ENCODE measurements at places on chromosomes 5 and 9.

DNA sequence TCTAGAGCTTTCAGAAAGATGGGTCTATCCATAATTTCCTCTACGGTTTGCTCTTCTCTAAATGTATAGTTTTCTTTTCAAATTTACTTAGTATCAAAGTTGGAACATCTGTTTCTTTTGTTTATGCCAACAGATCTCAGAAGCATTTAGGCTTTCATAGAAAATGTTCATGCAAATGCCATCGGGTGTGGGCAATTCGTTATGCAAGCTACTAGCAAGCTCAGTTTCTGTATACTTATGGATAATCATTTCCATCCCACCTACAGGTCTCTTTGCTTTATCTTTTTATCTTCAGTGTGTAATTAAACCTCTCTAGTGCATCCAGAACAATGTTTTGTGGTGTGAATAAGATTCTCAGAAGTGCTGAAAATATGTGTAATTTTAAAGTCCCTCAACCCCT is 59.9 kb downstream of the NUDT12 start:
- DNase-seq = no peak

DNA sequence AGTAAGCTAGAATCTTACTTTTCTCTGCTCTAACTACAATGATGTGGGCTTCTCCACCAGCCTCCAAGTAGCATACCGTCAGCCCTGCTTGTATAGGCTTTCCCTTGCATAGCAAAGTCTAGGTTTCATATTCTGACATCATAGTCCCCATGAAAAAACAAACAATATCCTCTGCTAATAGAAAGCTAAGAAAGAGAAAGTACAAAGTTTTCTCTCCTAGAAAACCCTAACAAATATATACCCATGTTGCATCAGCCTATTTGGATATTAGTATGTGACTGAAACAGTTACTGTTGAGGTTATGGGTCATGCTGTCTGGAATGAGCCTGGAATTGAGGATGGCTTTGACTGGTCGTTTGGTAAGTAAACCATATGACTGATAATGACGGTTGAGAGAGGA is 1696.0 kb downstream of the MAT2B start:
- DNase-seq = no peak

GRCh38 chr5:113806904-113807303 is 293.4 kb downstream of the YTHDC2 start:
- no peak for DNase-seq

GRCh38 chr9:128362774-128363173 is 8.4 kb upstream of the URM1 start:
- no peak for DNase-seq

- no peak for DNase-seq
Measured at GRCh38 chr9:35396560-35397215, 93.2 kb upstream of the RUSC2 start.

DNA sequence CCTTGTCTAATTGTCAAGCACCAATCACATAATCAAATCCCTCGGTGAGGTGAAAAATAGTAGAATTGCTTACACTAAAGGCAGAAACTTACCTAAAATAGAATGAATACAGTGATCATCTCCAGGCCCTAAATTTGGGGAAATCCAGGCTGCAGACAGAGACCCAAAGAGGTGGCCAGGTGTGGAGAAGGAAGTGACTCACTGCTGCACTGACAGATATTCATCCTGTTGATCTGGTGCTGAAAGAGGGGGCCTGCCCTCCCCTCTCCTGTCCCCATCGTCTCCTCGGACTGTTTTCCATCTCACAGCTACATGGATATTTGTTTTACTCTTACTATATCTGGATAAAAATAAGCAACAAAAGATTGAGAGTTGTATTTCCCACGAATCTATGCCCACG is 15.9 kb downstream of the OR2Y1 start:
- no peak for DNase-seq

- DNase-seq = no peak
Measured at GRCh38 chr5:81631124-81631523, 119.8 kb downstream of the SSBP2 start.

- no peak for DNase-seq
Measured at GRCh38 chr9:13615660-13616490, 336.4 kb upstream of the MPDZ start.

- DNase-seq = no peak
Measured at GRCh38 chr5:69048230-69048629, 45.6 kb upstream of the SLC30A5 start.

GRCh38 chr5:168669156-168669555 is 90.0 kb upstream of the PANK3 start:
- no peak for DNase-seq

GRCh38 chr9:1538301-1538700 is 476.8 kb upstream of the SMARCA2 start:
- no peak for DNase-seq

DNA sequence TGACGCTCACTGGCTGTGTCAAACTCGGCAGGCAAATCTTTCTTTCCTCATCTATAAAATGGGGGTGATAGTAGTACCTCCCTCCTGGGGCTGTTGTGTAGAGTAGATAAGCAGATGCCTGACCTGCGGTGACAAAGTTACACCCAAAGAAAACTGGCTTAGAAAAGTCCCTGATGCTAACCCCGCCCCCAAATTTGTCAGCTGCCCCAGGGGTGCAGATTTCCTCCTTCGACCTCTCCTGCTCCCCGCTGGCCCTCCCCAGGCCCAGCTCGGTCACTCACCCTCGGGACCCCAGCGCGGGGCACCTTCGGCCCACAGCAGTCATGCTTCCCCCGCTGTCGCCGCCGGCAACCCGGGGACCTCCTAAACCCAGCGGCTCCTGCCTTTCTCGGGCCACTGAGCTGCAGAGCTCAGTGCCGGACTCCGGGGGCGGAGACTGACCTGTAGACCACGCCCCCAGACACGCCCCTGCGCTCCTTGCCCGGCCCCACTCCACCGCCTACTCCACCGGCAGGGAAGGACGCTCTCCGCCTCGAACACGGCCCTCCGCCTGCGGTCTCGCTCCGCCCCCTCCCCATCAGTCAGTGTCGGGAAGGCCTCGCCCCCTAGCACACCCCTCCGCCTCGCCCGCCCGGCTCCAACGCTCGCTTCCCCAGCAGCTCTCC is 7.4 kb downstream of the SH2D3C start:
- peak; percentile 98 for DNase-seq

GRCh38 chr9:131485728-131486422 is 16.8 kb upstream of the POMT1 start:
- DNase-seq = no peak

DNA sequence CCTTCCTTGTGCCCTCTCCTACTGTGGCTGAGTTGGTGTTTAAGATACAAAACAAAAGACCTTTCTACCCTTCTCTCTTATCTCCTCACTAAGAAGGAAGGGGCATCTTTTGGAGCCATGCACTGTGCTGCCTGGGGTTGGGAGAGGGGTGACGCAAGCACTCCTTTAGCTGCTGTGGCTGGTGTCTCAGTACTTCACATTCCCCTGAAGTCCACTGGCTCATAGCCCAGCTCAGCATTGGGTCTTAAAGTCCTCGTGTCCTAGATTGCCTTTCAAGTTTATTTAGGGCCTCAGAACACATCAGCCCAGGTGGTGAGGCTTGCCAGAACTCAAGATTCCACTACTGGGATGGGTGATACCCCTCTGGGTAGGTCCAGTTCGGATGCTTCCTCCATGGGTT is 325.9 kb upstream of the CYLC2 start:
- no peak for DNase-seq

- no peak for DNase-seq
Measured at GRCh38 chr5:156149213-156149612, 177.8 kb upstream of the SGCD start.

- no peak for DNase-seq
Measured at GRCh38 chr9:117247266-117247665, 167.6 kb downstream of the ASTN2 start.

DNA sequence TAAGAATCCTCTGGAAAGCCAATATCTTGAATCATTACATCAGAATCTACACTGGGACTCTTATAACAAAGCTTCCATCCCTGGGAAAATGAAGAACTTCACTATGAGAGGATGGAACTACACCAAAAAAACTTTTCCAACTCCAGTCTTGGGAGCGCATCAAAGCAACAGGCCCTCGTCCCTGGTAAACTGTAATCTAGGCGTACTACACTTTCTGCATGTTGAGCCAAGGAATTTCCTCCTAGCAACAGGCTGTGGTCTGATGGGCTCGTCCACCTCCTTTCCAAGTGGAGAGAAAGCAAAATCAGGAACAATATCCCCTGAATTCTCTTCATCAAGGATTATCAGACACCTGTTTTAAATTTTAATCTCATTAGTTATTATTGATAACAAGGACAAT is 94.1 kb downstream of the NFIB start:
- DNase-seq = no peak

DNA sequence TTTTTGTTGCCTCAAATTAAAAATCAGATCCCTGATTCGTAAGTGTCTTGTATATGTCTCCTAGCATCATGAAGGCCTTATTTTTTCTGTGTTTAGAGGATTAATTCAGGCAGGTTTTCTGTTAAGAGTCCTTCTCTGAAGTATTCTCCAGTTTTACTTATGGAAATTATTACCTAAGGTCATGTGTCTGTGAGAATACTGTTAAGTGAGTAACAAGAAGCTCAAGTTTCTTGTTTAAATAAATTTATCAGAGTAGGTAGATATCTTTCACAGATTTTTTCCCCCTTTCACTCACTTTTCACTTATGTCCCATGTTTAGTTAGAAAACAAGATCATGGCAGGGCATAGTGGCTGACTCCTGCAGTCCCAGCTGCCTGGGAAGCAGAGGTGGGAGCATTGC is 233.6 kb downstream of the KDM4C start:
- no peak for DNase-seq

GRCh38 chr5:172315587-172316493 is 32.3 kb upstream of the UBTD2 start:
- DNase-seq = no peak

GRCh38 chr9:6584881-6585597 is 60.5 kb downstream of the GLDC start:
- peak; percentile 56 for DNase-seq

GRCh38 chr9:113465599-113466140 is 2.1 kb downstream of the RGS3 start:
- no peak for DNase-seq

- DNase-seq = peak; percentile 10
Measured at GRCh38 chr5:56090793-56091460, 96.2 kb upstream of the IL6ST start.

- DNase-seq = no peak
Measured at GRCh38 chr5:26791021-26791420, 247.4 kb downstream of the CDH9 start.

DNA sequence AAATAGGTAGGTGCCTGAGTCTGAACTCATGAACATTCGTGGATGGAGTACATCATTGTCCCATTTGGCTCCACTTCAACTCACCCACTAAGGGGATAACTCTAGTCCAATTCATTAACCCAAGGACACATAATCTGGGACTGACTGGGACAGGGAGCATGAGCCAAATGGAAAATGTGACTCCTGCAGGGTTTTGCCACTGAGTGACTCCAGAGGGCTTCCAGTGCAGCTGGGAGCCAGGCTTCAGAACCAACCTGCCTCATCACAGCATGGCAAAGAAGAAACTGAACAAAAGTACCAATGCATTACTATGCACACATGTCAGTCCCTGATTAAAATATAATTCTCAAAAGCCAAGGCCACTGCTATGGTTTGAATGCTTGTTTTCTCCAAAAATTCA is 159.7 kb upstream of the SNX2 start:
- DNase-seq = no peak

GRCh38 chr5:10513501-10514442 is 50.1 kb upstream of the ANKRD33B start:
- DNase-seq = no peak

- DNase-seq = peak; percentile 34
Measured at GRCh38 chr9:128412120-128412790, 8.4 kb upstream of the CERCAM start.

GRCh38 chr9:76415731-76416130 is 21.5 kb upstream of the RFK start:
- DNase-seq = no peak

DNA sequence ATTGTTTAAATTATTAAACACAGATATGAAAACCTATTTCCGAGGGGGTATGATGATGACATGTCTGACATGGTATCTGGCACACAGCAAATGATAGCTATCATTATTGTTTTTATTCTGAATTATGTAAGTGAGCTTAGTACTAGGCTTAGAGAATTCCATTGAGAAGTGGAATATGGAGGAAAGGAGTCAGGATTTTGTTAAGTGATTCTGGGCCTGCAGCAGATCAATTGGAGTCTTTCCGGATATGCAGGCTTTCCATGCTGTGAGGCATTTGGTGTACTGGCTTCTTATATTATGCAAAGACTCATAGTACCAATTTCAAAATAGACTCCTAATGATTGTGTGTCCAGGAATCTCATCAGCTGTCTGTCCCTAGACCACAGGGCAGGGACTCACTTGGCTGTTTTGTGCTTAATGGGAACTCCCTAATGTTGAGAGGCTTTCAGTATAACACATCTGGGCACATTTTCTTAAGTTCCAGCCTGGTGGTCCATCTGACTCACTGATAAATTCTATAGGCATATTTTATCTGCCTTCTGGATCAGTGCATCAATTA is 180.0 kb upstream of the KLF9 start:
- no peak for DNase-seq

DNA sequence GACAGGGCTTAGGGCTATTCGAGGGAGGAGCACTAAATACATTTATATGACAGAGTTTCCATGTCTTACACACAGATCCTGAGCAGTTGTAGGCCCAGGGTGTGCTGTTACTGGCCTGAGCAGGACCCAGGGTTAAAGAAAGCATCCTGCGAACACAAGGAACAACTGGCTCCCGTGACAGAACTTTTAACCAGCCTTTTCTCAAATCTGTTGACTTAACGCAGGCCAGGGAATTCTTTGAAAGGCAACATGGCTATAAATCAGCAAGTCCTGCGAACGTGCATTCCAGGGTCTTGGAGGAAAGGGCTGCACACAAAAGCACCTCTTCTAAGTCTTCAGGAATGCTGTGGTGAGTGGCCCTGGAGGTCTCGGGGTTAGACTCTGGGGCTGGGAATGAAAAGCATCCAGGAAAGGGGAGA is 45.2 kb upstream of the ANKRD55 start:
- DNase-seq = no peak

DNA sequence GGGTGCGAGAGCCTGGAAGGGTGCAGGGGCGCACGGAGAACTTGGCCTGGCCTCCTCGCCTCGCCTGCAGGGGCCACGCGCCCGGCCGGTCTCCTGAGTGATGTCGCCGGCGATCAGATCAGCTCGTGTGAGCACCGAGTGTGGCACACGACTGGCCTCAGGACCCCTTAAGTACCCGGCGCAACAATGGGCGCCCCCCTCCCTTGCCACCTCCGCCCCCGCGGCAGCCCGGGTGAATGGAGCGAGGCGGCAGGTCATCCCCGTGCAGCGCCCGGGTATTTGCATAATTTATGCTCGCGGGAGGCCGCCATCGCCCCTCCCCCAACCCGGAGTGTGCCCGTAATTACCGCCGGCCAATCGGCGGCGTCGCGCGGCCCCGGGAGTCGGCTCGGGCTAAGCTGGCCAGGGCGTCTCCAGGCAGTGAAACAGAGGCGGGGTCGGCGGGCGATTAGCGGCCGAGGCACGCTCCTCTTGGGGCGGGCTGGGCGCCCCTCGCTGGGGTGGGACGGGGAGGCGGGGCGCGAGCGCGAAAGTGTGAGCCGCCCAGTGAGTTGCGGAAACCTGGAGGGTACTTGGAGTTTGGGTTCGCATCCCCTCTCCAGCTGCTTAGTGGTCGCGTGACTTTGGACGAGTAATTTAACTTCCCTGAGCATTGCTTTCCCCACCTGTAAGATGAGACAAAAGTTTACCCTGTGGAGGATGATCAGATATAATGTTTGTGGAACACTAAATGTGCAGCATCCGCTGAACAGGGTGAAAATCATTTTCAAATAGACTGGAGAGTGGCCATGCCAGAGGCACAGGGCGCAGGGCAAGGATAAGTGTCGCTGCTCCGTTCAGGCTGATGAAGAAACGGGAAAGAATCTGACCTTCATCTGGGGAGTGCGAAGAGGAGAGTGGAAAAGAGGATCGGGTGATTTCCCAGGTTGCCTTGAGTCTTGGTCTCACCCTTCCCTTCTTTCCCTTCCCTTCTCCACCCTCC is at the start of gene NEUROG1:
Gene NEUROG1, minus strand, starts transcription at position 145 of the 982 bp plus-strand sequence. CDS start 274 bp downstream, outside the sequence.
- no peak for DNase-seq
